Stimulated activated effector memory CD8-positive, alpha-beta T cell treated with anti-CD3 and anti-CD28 coated beads, Interleukin-12 subunit alpha, Interleukin-12 subunit beta, amount 100 ng/mL, for 72 hours (primary cell): ENCODE measurements at places on chromosomes 2 and 18.

GRCh38 chr2:240149943-240150784 is 9.7 kb upstream of the OTOS start:
- peak; percentile 55 for DNase-seq

- DNase-seq: no peak
These were observed 6.4 kb downstream of the IL1RL1 start for GRCh38 chr2:102317715-102318114.

- no peak for DNase-seq
These were observed 198.2 kb downstream of the SEPTIN10 start for GRCh38 chr2:109415581-109416013.

DNA sequence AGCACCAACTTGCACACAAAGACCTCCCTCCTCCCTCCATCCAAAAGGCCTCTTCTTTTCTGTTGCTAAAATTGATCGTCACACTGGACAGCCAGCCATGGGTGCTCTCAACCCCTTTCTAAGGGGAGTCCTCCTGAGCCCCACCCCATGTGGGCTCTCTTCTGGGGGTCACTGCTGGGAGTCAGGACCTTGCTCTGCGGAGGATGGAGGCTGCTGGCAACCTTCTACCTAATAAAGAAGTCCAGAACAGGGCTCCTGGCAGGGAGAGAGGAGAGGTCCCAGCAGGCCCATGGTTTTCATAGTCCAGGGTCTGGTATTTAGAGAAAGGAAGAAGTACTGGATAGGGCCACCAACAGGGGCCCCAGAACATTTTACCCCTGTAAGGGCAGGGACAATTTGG is 67.6 kb upstream of the OTOS start:
- no peak for DNase-seq

DNA sequence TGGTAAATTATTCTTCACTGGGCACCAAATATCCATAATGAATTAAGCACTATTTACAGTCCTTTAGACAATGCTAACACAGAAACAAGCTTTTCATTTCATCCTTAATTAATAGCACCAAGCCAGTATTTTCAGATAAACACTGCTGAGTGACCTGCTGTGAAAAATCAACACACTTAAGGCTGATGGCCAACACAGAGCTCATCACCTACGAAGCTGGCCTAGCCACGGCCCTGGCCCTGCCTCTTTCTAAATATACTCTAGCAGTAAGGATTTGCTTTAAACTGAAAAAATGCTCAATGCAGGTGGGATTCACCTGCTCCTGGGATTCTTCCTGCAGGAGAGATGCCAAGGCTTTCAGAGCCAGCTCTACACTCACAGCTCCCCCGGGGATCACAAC is 18.4 kb downstream of the CYB5A start:
- no peak for DNase-seq

DNA sequence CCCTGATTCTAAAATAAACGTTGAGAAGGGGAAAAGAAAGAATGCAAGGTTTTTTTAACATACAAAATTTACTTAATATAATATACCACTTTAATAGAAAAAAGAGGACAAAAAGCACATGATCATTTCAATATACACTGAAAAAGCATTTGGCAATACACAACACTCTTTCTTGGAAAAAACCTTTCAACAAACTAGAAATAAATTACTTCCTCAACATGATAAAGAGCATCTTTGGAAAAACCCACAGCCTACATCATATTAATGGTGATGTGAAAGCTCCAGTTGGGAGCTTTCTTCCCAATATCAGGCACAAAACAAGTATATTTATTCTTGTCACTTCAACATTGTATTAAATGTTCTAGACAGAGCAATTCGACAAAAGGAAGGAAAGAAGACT is 3.0 kb upstream of the POLR1B start:
- DNase-seq: no peak

DNA sequence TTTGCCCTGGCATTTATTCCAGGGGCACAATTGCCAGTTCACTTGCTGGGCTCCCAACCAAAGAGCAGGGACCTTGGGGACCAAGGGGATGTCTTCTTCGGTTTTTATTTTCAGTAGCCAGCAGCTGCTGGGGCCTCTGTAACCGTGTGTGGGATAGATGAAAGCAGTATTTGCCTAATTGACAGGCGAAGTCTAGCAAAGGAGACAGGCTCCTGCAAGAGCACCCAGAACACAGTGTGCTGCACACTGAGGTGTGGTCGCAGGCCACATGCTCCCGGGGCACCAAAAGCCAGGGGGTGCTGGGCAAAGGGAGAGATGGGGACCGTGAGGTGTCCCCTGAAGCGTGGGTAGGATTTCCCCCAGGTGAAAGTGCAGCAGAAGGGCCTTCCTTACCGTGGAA is 5.3 kb downstream of the SAG start:
- DNase-seq: no peak

DNA sequence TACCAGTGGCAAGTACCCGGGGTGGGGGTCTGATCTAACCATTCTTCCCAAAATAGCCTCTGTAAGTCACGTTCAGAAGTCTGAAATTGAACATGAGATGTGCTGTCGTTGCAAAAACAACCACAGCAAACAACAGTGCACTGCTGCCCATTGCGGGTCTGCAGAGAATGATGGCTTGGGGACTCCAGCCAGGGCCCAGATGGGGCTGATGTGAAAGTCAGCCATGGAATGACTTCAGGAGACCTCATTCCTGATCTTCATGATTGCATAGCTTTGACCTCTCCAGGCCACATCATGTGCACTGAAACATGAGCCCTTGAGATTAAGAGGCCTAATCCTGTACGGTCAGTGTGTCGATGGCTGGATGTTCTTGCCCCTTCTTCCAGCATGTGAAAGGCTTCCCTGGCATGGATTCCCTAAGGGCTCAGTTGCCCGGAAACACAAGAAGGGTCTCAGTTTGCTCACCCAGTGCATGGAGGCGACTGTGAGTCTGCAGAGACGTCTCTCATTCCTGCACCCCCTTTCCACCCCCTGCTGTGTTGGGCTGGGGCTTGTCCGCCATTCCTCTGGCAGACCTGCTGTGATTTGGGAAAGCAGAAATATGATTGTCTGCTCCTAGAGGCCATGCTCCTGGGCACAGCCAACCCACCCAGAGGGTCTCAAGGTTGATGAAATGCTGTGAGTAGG is 191.6 kb downstream of the SEPTIN10 start:
- no peak for DNase-seq

- no peak for DNase-seq
These were observed 1.1 kb upstream of the SULT6B1 start for GRCh38 chr2:37189452-37190153.

GRCh38 chr2:238638982-238639628 is 208.8 kb upstream of the TWIST2 start:
- DNase-seq: no peak

DNA sequence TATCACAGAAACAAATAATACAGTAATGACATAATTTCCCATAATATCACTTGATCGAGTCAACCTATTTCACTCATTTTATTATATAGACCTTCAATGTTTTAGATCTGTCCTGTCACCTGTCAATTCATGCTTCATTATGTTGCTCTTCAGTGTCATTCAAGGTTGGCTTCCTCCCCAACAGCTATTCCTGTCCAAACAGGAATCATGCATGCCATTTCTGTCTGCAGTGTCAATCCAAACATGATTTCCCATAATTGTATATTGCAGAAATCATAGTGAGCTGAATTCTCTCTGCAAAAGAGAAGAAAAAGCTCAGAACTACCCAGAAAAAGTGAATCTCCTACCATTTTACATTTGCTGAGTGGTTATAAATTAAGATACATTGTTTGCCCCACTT is 628.6 kb downstream of the NR4A2 start:
- no peak for DNase-seq

DNA sequence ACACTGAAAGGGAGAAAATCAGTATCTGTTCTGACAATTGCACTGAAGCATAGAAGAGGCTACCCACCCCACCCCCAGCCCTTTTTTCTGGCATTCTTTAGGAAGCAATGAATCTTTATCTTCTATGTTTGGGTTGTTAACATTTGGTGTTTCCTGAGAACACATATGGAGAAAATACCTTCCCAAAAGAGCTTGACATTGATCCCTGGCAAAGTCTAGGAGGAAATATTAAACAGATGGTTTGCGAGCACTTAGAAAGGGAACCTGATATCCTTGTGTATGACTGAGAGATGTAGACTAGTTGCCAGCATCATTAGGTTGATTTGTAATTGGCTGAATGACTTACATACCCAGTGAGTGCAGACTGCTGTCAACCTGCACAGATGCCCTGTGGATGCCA is 42.9 kb downstream of the DOK1 start:
- no peak for DNase-seq

DNA sequence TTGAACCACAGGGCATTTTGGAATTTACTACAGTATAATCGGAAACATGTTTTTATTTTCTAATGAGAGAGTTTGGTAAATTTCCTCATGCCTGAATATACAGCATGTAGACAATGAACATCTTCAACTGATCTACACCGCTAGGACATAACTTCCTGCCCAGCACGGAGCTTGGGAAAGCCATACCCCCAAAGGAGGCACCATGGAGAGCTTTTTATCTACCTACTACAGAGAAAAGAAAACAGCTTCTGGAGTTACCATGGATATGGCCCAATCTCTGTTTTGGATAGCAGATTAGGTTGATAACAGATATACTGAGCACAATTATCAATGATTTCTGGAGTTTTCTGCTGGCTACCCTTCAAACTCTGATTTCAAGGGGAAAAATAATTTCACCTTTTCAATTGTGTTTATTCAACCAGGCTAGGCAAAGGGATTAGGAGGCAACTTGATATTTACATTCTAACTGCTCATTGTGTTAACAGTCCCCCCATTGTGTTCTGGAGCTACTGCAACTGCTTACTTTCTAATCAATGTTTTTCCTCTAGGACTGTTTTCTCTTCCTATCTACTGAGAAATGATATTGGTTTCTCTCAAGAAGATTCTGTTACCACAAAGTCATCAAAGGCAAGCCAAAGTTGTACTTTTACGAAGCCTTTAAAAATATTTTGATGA is 123.0 kb upstream of the ARHGAP28 start:
- DNase-seq: no peak

- no peak for DNase-seq
These were observed 282.2 kb downstream of the EXOC6B start for GRCh38 chr2:72543497-72544216.

GRCh38 chr2:151060287-151060686 is 201.4 kb downstream of the RBM43 start:
- no peak for DNase-seq

GRCh38 chr2:82342356-82342755 is 2037.8 kb upstream of the LRRTM1 start:
- DNase-seq: no peak

DNA sequence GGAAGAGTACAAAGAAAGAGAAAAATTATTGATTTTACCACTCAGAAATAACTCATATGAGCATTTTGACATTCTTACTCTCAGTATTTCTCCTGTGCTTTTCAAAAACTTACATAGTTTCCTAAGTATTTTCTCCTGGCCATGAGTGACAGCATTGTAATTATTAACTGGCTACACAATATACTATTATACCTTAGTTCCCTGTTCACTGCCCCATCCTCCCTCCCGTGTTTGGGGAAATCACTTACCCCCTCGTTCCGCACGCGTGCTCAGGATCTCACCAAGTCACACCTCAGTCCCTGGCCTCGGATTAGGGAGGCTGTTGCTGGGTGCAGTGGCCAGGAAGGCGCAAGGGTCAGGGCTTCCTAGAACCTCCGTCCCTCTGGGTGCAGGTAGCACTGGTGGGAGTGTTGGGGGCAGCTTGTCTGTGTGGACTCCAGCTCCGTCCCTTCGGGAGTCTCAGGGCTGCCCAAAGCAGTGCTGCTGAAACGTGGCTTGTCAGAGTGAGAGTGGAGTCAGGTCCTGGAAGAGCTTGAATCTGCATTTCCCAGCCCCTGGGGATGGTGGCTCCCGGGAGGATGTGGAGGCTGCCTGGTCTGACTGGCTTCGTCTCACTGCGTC is 23.2 kb downstream of the ATG4B start:
- no peak for DNase-seq

DNA sequence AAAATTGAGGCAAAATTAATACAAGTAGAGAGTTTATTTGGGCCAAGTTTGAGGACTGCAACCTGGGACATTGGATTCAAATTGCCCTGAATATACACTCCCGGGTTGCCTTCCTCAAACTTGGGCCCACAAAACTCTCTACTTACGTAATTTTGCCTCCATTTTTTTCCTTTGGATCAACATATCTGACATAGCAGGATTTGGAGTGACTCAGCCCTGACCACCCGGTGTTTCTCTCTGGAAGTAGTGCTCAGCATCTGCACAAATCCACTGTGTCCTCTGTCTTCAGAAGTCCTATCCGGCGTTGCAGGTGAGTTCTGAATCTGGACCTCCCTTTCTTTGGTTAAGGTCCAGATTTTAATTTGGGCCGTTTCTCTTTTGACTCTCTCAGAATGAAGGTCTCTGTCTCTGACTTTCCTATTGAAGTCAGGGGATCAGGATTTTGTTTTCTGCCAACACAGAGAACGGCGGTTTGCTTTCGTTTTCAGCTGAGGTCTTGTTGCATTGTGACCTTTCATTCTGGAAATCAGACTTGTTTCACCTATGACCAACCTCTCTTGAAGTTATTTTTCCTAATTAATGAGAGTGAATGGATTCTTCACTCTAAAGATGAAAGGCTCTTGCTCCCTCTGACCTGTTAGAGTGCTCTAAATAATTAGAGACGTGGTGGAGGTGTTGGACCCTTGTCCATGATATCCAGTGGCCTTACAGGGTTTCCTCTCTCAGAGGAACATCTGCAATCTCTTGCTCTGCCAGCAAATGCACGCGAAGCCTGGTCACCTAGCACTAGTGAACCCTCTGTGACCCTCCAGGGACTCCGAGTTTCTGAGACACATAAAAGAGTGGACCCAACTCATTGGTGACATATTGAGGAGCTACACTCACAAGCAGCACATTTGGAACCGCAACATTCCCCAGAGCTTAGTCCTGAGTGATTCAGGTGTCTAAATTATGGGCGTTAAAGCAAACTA is 13.6 kb downstream of the TCF23 start:
- no peak for DNase-seq

- DNase-seq: no peak
These were observed 288.9 kb upstream of the FBXO11 start for GRCh38 chr2:48195169-48195568.

DNA sequence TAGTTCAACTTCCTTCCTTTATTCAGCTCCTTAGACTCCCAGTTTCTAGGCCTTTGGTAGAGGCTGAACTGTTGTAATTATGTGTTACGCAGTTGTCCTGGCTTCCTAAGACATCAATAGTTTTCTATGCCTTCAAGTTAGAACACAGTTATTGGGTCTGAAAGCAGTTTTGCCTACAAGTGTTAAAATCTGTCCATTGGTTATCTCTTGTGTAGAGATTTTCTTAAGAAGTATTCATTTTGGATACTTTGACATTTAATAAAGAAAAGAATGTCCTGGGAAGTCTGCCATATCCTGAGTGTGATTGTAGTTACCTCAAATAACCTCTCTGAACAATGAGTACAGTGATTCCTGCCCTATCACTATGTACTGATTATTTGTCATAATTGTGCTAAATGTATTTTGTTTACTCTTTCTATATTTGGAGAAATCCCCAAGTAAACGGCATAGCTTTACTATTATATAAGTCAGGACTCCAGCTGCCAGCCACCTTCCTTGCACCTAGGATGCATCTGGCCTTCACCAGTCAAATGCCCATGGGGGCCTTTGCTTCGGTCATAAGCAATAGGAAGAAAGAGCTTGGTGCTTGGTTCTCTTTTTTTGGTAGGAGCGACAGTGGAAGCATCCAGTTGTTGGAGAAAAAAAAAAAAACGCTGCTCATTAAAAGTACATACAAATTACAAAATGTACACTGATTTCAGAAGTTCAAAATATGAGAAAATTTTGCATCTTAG is 449.5 kb upstream of the PKDCC start:
- DNase-seq: no peak

- no peak for DNase-seq
These were observed 71.2 kb downstream of the FIGN start for GRCh38 chr2:163664610-163665009.

GRCh38 chr2:275466-275865 is 10.7 kb downstream of the ACP1 start:
- no peak for DNase-seq

GRCh38 chr18:43563780-43564179 is 286.5 kb upstream of the SYT4 start:
- no peak for DNase-seq
